ENCODE measurements at places on chromosomes 7 and 10. TPM values are rescaled to one million over a fixed set of nuclear protein-coding genes. Genes with fewer than 3 reads are reported as not detected.
A peak's percentile ranks its signal among the peaks of the same experiment; 100 is the strongest.

GNAT3 gene
- polyA plus RNA-seq = 1.3 TPM

CABCOCO1 gene
- 2.4 TPM for polyA plus RNA-seq

FAM25C gene
- not detected for polyA plus RNA-seq

BAMBI gene
- polyA plus RNA-seq = 18.6 TPM

MLXIPL gene
- polyA plus RNA-seq = 0.23 TPM

SSBP1 gene
- 157 TPM for polyA plus RNA-seq

SMO gene
- 13.0 TPM for polyA plus RNA-seq

GRCh38 chr10:125363791-125364190 is 203.4 kb upstream of the CTBP2 start:
- no peak overlapping the region for H3K27ac ChIP-seq
- no peaks in the 10 kb centered on the region for H3K36me3 ChIP-seq
- no peak overlapping the region for H3K4me3 ChIP-seq
- no peaks in the 10 kb centered on the region for H3K27me3 ChIP-seq
- DNase-seq = no peak
- no peaks in the 10 kb centered on the region for H3K4me1 ChIP-seq

DNA sequence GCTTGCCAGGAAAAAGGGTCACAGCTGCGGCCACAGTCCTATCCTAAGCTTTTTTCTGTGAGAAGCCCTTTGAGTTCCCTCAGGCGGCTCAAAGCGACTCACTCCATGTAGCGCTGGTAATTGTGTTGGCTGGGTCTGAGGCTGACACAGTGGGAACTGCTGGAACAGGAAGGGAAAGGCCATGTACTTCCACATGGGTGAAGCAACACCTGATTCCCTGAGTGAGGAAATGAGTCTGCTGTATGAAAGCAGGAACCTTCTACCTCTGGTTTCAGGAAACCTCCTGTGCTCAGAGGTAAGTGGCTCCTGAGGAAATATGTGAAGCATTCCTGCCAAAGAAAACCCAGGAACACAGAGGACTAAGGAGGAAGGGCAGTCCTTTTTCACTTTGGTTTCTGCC is 734.6 kb upstream of the SORCS1 start:
- H3K4me1 ChIP-seq = no peaks in the 10 kb centered on the region
- DNase-seq = no peak
- no peak overlapping the region for H3K27ac ChIP-seq
- H3K36me3 ChIP-seq = no peaks in the 10 kb centered on the region
- H3K27me3 ChIP-seq = no peaks in the 10 kb centered on the region
- H3K4me3 ChIP-seq = no peak overlapping the region

DNA sequence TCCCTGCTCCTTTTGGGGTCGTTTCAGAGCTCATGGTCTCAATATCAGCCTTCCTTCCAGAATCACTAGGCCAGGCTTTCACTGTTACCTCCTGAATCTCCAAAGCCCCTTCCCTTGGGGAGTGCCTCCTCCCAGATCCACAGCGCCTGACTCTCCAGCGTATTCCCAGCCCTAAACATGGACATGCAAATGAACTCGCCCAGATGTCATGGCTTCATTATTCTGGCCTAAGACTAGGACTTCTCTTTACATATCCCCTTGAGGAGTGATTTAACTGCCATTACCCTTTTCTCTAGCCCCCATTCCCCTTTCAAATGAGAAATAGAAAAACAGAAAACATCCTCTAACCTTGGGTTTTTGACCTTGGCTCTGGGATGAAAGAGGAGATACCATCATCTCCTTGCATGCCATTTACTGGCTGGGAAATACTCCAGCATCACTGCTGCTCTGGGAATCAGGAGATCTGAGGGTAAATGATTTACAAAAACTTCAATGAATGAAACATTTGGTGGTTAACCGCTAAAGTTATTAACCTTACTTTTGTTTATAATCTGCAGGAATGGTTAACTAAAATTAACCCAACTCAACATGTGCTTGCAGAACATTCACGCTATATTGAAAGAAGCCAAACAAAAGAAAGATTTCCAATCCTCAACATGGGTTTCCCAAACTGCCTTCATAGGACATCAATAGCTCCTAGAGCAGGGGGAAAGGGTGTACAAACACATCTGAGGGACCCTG is 37.0 kb downstream of the FAM171A1 start:
- H3K36me3 ChIP-seq = no peaks in the 10 kb centered on the region
- DNase-seq = no peak
- H3K27ac ChIP-seq = no peak overlapping the region
- H3K4me3 ChIP-seq = no peak overlapping the region

DNA sequence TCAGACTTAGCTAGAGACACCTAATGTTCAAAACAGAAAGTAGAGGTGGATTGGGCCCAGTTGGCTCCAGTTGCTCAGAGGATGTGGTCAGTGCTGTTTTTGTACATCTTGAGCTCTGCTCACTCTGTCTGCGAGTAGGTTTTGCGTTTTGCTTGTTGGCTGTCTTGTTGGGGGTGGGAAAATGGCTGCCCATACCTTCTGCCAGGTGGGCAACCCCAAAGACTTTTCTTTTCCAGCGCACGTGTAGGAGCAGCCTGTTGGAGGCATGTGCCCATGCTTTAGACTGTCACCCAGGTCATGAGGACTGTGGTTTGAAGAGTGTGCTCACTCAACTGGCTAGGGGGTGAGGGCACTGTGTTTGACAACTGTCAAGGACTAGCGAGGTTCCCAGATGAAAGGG is 73.9 kb downstream of the KAT6B start:
- peaks cover 3% of the 10 kb centered on the region for H3K36me3 ChIP-seq
- H3K27ac ChIP-seq = no peak overlapping the region
- no peak overlapping the region for H3K4me3 ChIP-seq
- H3K4me1 ChIP-seq = peaks cover 7% of the 10 kb centered on the region
- DNase-seq = no peak

DNA sequence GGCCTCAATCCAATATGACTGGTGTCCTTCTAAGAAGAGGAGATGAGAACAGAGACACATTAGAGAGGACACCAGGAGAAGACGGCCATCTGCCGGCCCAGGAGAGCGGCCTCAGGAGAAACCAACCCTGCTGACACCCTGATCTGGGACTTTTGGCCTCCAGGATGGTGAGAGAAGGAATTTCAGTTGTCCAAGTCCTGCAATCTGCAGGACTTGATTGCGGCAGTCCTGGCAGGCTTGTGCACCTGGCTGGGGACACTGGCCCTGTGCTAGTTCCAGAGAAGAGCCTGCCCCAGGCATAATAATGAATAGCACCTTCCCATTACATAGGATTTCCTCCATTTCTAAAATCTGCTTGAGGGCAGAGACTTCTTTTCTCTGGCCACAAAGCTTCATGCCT is 409.9 kb upstream of the SHH start:
- no peak overlapping the region for H3K27ac ChIP-seq
- no peaks in the 10 kb centered on the region for H3K4me1 ChIP-seq
- no peak for DNase-seq
- H3K4me3 ChIP-seq = no peak overlapping the region
- H3K27me3 ChIP-seq = no peaks in the 10 kb centered on the region

- no peak within 1 kb of the TSS for H3K4me3 ChIP-seq
- DNase-seq = no peak
- no peaks in the 10 kb centered on the region for H3K4me1 ChIP-seq
- no peak within 1 kb of the TSS for H3K27ac ChIP-seq
- H3K27me3 ChIP-seq = no peaks in the 10 kb centered on the region
Measured at GRCh38 chr10:107163881-107164861, at the start of gene SORCS1. Gene SORCS1 (minus strand): TSS chr10:107164706.

DNA sequence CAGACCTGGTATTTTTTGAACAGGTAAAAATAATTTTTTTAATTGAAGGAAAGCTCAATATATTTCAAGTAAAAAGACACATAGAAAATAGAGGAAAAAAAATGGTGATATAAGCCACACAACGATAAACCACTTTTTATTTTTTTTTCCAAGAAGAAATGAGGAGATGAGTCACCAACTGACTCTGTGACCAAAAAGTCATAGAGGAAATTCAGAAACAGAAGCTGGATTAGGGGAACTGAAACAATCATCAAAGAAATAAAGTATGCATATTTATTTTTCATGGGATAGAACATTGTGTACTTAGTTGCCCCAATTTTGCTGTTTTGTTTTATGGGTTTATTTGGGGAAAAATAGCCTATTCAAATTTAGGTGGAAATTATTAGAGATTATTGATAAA is 176.8 kb upstream of the AGR3 start:
- no peak for DNase-seq
- H3K4me3 ChIP-seq = no peak overlapping the region
- H3K27ac ChIP-seq = no peak overlapping the region
- H3K36me3 ChIP-seq = no peaks in the 10 kb centered on the region
- no peaks in the 10 kb centered on the region for H3K27me3 ChIP-seq

DNA sequence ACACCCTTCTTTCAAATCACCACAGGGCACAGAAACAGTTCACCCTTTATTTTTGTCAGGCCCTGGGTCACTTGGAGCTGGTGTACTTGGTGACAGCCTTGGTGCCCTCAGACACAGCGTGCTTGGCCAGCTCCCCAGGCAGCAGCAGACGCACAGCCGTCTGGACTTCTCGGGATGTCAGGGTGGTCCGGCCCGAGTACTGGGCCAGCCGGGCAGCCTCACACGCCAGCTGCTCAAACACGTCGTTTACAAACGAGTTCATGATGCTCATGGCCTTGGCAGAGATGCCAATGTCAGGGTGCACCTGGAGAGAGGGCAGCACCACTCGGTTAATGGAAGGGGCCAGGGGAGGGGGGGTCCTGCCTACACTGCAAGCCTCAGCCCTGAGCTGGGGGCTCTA is 2.5 kb downstream of the H2BK1 start:
- no peaks in the 10 kb centered on the region for H3K4me1 ChIP-seq
- H3K27ac ChIP-seq = no peak overlapping the region
- no peaks in the 10 kb centered on the region for H3K36me3 ChIP-seq
- no peaks in the 10 kb centered on the region for H3K27me3 ChIP-seq
- DNase-seq = no peak
- no peak overlapping the region for H3K4me3 ChIP-seq

GRCh38 chr10:107072786-107073185 is 91.7 kb downstream of the SORCS1 start:
- no peaks in the 10 kb centered on the region for H3K27me3 ChIP-seq
- H3K4me1 ChIP-seq = no peaks in the 10 kb centered on the region
- DNase-seq = no peak

- H3K27me3 ChIP-seq = no peaks in the 10 kb centered on the region
- peaks cover 2% of the 10 kb centered on the region for H3K4me1 ChIP-seq
- H3K36me3 ChIP-seq = no peaks in the 10 kb centered on the region
- H3K4me3 ChIP-seq = no peak overlapping the region
Measured at GRCh38 chr10:76778914-76779795, 858.5 kb downstream of the KCNMA1 start.

DNA sequence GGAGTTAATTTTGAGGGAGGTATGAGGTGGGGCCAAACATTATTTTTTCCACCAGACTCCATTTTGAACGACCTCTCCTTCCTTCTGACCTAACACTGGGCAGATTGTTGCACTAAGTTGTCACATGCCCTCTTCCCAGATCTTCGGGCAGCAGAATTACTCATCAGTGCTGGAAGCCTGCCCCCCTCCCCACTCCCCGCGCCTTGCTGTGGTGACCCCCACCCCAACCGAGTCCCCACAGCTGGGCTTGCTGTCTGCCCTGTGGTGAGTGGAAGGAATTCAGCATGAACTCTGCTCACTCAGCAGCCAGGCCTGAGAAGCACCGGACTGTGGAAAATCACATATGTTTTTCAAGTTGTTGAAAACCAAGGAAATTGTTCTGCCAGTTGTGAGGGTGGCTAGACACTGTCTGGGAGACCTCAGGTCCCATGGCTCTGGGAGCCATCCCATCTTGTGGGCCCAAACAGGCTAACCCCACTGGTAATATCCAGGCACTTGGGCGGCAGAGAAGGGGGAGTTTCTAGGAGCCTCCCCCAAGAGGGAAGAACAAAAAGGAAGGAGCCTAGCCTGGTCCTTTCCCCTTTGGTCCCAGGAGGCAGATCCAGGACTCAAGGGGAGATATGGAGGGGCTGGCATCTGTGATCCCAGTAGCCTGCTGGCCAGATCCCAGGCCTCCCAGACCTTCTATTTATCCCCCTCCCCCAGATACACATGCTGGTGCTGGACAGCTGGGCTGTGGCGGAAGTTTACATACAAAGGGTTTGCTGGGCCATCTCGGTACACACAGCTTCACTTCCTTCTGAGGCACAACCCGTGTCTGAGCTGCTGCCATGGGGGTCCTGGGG is 3.5 kb upstream of the AEBP1 start:
- H3K4me3 ChIP-seq = no peak overlapping the region
- H3K27ac ChIP-seq = peak overlapping the region; percentile 63
- peaks cover 3% of the 10 kb centered on the region for H3K4me1 ChIP-seq
- peak; percentile 84 for DNase-seq

GRCh38 chr10:113681533-113682470 is 2.1 kb downstream of the CASP7 start:
- peaks cover 2% of the 10 kb centered on the region for H3K36me3 ChIP-seq
- no peak overlapping the region for H3K4me3 ChIP-seq
- DNase-seq = no peak
- no peaks in the 10 kb centered on the region for H3K27me3 ChIP-seq
